ENCODE measurements at places on chromosomes 5 and 9.
A peak's percentile ranks its signal among the peaks of the same experiment; 100 is the strongest.

DNA sequence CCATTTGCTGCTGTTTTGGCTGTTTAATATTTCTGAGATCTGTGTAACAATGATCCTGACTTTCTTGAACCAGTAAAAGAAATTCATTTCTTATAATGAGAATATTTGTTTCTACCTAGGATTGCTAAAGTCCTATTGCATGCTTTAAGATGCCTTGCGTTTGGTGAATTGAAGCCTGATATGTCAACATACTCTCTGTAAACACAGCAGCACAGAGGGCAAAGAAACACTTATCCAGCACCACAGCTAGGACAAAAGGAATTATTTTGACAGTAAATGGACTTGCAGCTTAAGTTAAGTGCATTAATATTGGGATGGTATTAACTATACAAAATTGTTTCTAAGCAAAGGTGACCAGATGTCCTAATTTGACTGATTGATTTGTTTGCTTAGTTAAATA, 2031.2 kb upstream of the CDH6 start:
- no peak for DNase-seq

DNA sequence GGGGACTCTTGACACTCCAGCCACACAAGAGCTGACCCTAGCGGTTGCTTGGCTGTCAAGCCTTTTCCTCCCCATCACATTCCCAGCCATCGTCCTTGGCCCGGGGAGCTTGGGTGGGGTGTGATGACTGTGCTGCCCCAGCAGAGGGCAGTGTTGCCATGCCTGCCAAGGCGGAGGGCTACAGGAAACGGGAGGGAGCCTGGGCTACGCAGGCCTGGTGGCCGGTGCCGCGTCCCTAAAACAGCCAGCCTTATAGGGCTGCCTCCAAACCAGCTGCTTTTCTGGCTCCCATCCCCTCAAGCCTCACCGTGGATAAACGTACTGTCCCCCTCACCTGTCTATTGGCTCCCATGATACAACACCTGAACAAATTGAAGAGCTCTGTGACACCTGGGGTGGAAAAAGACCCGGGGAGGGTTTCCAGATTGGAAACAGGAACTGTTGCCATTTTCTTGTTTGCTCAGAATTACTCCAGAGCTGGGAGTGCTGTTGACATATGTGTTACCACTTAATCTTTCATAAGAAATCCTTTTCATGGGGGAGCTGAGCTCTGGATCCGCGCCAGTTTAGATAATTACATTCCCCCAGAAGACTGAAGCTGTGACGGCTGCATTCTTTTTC, 72.8 kb upstream of the ASTN2 start:
- DNase-seq: peak; percentile 0

DNA sequence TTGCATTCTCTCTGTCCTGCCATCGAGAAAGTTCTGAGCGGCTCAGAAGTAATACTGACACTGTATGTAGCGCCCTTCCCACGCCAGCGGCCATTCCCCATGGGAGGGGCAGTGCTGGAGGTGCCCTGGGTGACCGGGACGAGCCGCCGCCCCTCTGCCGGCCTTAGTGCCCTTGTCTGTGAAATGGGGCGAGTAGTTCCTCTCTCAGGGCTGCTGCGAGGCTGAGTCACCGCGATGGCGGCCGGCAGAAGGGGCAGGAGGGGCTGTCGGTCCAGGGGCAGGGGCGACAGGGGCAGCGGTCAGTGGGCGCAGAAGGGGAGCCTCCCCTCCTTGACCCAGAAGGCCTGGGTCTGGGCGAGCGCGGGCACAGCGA, 148.9 kb downstream of the GAPVD1 start:
- no peak for DNase-seq

DNA sequence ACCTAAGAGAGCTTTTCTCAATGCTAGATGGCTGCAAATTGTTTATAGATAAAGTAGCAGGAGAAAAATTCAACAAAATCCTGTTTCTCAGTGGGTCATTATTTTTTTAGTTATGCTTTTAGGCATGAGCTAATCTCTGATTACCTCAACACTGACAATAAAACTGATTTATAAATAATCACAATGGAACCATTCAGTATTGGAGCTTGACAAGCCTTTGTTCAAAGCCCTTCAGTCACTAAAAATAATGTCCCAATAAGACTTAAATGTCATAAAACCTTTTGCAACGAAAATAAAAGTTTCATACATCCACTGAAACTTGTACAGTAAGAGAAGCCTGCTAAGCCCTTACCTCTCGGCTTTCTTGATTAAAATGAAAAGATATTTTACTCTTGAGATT, 27.2 kb downstream of the PTPDC1 start:
- DNase-seq: no peak

GRCh38 chr9:79700607-79701360, 129.0 kb downstream of the TLE4 start:
- no peak for DNase-seq

DNA sequence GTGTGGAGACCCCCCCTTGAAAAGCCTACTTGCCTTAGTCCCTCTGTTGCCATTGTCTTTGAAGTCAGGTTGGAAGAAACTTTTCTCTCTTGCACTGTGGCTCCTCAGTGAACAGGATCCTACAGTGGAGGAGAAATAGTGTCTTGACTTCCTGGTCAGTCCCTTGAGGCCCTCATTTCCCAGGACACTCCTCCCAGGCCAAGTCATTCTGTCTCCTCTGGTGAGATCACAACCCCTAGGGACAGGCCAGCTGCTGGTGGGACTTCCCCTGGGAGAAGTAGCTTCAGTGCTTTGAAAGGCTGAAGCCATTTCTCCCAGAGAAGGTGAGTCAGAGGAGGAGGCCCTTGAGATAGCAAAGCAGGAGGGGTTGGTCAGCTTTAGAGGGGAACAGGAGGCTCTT, 10.1 kb upstream of the GRIA1 start:
- DNase-seq: no peak

GRCh38 chr5:62306323-62306895, 403 bp downstream of the KIF2A start:
- peak; percentile 20 for DNase-seq
